ENCODE measurements at places on chromosomes 4 and X. TPM values are rescaled to one million over a fixed set of nuclear protein-coding genes. Genes with fewer than 3 reads are reported as not detected.

DNA sequence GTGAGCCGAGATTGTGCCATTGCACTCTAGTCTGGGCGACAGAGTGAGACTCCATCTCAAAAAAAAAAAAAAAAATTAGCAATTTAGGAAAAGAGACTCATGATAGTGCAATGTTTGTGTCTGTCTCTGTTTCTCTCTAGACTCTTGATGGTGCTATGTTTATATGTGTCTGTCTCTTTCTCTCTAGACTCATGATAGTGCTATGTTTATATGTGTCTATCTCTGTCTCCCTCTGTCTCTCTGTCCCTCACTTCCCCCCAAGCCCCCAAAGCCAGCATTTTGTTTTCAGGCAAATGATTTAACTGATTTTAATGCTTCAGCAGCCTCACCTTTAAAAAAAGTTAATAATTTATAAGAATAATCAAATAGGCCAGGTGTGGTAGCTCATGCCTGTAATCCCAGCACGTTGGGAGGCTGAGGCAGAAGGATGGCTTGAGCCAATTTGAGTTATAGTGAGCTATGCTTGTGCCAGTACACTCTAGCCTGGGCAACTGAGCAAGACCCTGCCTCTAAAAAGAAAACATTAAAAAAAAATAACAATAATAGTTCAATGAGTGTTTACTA lies 6.9 kb downstream of the MOB1B start:
- no peaks in the 10 kb centered on the region for H3K27me3 ChIP-seq
- no peak overlapping the region for H3K27ac ChIP-seq
- no peak for DNase-seq
- peaks cover 2% of the 10 kb centered on the region for H3K4me1 ChIP-seq
- no peak overlapping the region for H3K4me3 ChIP-seq

- H3K4me1 ChIP-seq: no peaks in the 10 kb centered on the region
- no peaks in the 10 kb centered on the region for H3K36me3 ChIP-seq
- H3K27ac ChIP-seq: no peak overlapping the region
- DNase-seq: no peak
- H3K4me3 ChIP-seq: no peak overlapping the region
- H3K27me3 ChIP-seq: no peaks in the 10 kb centered on the region
Observed at GRCh38 chrX:112513154-112513553, 166.6 kb downstream of the LHFPL1 start.

ADH1C gene
- total RNA-seq: 25.3 TPM

GYPE gene
- not detected for total RNA-seq

DNA sequence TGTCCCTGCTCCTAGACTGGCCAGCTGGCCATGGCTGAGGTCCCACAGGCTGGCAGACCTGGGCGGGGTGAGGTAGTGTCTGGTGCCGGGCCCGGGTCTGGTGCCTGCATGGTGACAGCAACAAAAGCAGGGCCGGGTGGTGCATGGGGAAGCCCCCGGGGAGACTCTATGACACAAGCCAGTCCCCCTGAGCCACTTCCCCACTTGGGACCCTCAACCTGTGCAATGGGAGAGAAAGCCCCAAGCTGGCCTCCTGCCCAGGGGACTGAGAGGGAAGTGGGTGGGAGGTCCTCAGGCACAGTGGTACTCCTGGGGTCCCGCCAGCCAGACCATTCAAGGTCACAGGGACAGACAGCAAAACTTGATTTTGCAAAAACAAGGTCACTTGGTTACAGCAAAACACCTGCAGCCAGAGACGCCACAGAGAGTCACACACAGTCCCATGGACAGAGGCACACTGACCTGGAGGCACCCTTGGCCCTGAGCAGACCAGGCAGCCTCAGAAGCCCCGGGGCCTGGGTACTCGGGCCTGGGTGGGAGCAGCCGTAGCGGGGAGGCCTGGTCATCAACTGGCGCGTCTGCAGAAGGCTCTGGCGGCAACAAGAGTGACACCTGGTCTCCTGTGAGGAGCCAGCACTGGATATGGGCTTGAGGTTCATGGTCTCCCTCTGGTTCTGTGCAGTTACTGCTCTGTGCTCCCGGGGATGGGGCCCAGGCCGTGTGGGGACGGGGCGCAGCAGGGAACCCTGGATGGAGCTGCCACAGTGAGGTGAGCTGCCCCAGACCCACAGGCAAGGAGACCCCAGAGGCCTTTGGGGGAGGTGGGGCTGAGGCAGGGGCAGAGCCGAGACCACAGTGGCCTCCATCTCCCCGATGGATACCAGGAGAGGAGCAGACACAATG lies 60.6 kb downstream of the HTRA3 start:
- no peaks in the 10 kb centered on the region for H3K27me3 ChIP-seq
- no peaks in the 10 kb centered on the region for H3K4me1 ChIP-seq
- no peaks in the 10 kb centered on the region for H3K36me3 ChIP-seq
- no peak overlapping the region for H3K4me3 ChIP-seq
- H3K27ac ChIP-seq: no peak overlapping the region

GRCh38 chr4:22191565-22191964 lies 243.0 kb upstream of the KCNIP4 start:
- H3K27ac ChIP-seq: no peak overlapping the region
- no peak overlapping the region for H3K4me3 ChIP-seq
- DNase-seq: no peak
- H3K36me3 ChIP-seq: no peaks in the 10 kb centered on the region
- H3K27me3 ChIP-seq: no peaks in the 10 kb centered on the region

ERCC6L gene
- 0.74 TPM for total RNA-seq

GRCh38 chr4:110610940-110611831 lies 11.7 kb downstream of the PITX2 start:
- peaks cover 9% of the 10 kb centered on the region for H3K4me1 ChIP-seq
- no peaks in the 10 kb centered on the region for H3K36me3 ChIP-seq
- H3K27me3 ChIP-seq: peaks cover 4% of the 10 kb centered on the region
- no peak overlapping the region for H3K4me3 ChIP-seq
- DNase-seq: no peak
- no peak overlapping the region for H3K27ac ChIP-seq

- H3K4me1 ChIP-seq: peaks cover 30% of the 10 kb centered on the region
- DNase-seq: no peak
- H3K27ac ChIP-seq: peak within 1 kb of the TSS; percentile 94
- peak within 1 kb of the TSS; percentile 94 for H3K4me3 ChIP-seq
- H3K27me3 ChIP-seq: no peaks in the 10 kb centered on the region
Observed at GRCh38 chr4:107824350-107825071, at the start of gene SGMS2. TSS of gene SGMS2 (plus strand) at chr4:107824932. CDS start at chr4:107895554, 70,622 bp downstream.

- H3K27ac ChIP-seq: no peak overlapping the region
- no peak overlapping the region for H3K4me3 ChIP-seq
- no peaks in the 10 kb centered on the region for H3K27me3 ChIP-seq
- no peaks in the 10 kb centered on the region for H3K4me1 ChIP-seq
Observed at GRCh38 chr4:156815717-156816359, 155.8 kb downstream of the PDGFC start.

- H3K4me1 ChIP-seq: no peaks in the 10 kb centered on the region
- no peak for DNase-seq
Observed at GRCh38 chrX:95791876-95792275, 892.8 kb upstream of the DIAPH2 start.

DNA sequence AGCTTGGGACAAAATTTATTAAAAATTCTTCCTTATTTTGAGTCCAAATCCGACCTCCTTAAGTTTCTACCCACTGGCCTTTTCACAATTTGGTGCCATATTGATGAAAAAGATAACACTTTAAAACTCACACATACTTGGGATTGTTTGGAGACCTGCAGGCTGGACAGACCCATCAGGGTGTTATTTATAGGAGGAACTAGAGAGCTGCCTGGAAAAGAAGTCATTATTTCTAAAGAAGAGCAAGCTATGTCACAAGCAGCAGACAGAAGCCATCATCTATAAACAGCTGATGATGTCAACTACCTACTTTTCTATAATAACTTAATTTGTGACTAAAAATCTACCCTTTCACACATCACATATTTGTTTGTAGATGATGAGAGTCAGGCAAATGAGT lies 56.2 kb downstream of the COX18 start:
- H3K4me3 ChIP-seq: no peak overlapping the region
- DNase-seq: no peak
- no peaks in the 10 kb centered on the region for H3K27me3 ChIP-seq
- no peaks in the 10 kb centered on the region for H3K4me1 ChIP-seq

DNA sequence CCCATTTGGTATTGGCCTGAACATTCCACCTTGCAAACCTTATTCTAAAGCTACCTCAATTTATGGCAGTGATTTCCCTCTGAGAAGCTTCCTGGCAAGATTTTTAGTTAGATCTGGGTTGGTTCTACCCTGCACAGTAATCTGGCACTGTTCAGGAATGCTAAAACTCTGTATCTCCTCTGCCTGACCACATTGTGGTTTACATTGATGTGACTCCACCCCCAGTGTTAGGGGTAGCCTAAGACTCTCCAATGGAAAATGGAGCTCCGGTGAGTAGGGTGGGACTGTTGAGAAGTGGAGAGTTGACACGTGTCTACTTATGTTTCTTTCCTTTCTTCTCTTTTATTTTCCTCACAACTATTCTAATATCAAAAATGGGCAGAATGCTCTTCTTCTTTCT lies 45.4 kb downstream of the BMPR1B start:
- H3K27ac ChIP-seq: no peak overlapping the region
- no peaks in the 10 kb centered on the region for H3K27me3 ChIP-seq
- H3K4me3 ChIP-seq: no peak overlapping the region
- H3K4me1 ChIP-seq: no peaks in the 10 kb centered on the region

GRCh38 chr4:84530454-84530853 lies 31.4 kb upstream of the NKX6-1 start:
- no peak overlapping the region for H3K4me3 ChIP-seq
- H3K27ac ChIP-seq: no peak overlapping the region
- H3K4me1 ChIP-seq: no peaks in the 10 kb centered on the region
- no peak for DNase-seq
- H3K27me3 ChIP-seq: no peaks in the 10 kb centered on the region

DNA sequence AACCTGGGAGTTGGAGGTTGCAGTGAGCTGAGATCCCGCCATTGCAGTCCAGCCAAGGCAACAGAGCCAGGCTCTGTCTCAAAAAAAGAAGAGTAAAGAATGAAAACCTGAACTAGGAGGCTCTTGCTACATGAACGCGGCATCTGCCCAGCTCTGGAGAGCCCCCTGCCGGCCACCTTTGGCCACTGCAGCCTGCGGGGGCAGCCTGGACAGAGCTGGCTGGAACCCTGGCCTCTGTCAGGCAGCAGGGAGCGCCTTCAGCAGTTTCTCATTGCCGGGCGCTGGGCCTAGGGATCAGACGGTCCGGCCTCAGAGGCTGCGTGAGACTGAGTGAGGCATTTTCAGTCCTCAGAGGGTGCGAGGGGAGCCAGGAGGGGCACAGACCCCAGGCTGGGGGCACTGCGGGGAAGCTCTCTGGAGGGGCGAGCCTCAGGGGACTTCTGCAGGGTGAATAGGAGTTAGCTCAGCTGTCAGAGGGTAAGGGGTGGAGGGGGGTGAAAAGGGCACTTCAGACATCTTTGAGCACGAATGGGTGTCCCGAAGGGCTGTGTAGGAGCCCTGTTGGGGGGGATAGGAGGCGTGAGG lies 17.5 kb downstream of the DOK7 start:
- H3K36me3 ChIP-seq: no peaks in the 10 kb centered on the region
- H3K27me3 ChIP-seq: no peaks in the 10 kb centered on the region
- no peak for DNase-seq

DNA sequence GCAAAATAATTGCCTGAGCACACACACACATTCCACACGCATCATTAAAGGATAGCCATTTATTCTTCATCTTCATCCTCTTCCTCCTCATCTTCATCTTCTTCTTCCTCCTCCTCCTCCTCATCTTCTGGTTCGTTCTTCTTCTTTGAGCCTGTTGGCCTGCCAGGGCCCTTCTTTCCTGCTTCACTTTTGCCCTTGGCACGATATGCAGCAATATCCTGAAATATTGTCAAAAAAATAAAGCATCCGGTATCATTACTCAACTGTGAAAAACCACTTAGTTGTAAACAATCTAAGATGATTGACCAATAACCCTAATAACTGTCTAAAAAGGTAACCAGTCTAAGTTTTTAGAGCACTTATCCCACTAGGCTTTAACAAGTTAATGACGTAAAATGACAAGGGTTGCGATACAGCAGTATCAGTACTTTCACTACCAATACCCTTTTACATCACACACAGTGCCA lies 2.1 kb downstream of the HMGB2 start:
- peaks cover 17% of the 10 kb centered on the region for H3K4me1 ChIP-seq
- peak overlapping the region; percentile 100 for H3K27ac ChIP-seq
- H3K4me3 ChIP-seq: peak overlapping the region; percentile 90
- DNase-seq: no peak

DNA sequence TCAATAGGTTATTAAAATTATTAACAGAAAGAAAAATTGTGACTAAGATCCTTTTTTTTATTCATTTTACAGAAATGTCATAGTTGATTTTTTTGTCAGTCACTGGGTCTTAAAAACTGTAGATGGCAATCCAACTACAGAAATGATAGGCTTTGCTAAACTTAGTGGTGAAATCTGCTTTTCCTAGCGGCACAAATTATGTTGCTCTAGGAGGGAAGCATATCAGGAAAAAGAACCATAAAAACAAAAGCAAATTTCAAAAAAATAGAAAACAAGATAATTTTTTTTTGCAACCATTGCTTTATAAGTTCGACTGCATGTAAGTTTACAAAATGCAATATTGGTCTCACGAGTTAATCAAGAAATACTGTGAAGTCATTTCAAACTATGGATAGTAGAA lies 443.5 kb upstream of the IGFBP7 start:
- H3K4me3 ChIP-seq: no peak overlapping the region
- no peak overlapping the region for H3K27ac ChIP-seq
- no peaks in the 10 kb centered on the region for H3K27me3 ChIP-seq
- no peaks in the 10 kb centered on the region for H3K36me3 ChIP-seq
- DNase-seq: no peak

GRCh38 chrX:40871385-40872082 lies 136.2 kb upstream of the MED14 start:
- no peak overlapping the region for H3K4me3 ChIP-seq
- no peak overlapping the region for H3K27ac ChIP-seq
- no peak for DNase-seq

DNA sequence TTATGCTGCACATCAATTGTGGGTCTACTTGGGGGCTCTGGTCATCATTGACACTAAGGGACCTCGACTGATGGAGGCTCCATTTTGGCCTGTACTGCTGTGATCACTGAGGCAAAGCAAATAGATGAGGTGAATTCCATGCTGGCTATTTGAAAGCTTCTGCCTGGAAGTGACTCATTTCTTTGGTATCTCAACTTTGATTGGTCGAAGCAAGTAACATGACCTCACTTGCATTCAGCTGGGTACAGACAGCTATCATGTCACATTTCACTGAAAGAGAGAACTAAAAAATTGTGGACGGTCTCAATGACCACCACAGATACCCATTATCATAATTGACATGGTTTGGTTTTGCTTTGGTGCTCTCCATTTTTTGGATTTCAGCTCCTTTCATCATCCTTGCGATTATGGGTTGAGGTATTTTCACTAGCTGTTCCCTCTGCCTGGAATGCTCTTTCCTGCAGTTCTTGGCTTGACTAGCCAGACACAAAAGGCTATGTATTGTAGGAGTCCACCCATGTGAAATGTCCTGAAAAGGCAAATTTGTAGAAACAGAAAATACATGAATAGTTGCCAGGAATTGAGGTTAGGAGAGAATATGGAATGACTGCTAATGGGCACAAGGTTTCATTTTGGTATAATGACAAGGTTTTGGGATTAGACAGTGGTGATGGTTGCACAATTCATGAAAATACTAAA lies 369.2 kb upstream of the LCORL start:
- H3K4me3 ChIP-seq: no peak overlapping the region
- no peaks in the 10 kb centered on the region for H3K36me3 ChIP-seq
- H3K27ac ChIP-seq: no peak overlapping the region
- H3K27me3 ChIP-seq: no peaks in the 10 kb centered on the region
- DNase-seq: no peak

All from vagina (tissue), 2 donors.